ENCODE measurements at places on chromosomes 11 and 22. TPM values are rescaled to one million over a fixed set of nuclear protein-coding genes. Genes with fewer than 3 reads are reported as not detected.
A peak's percentile ranks its signal among the peaks of the same experiment; 100 is the strongest.

The CELSR1 gene
- total RNA-seq = 11.9 TPM

The CDPF1 gene
- 7.4 TPM for total RNA-seq

The TEX54 gene
- total RNA-seq = not detected

The HEPN1 gene
- not detected for total RNA-seq

The TLCD5 gene
- 9.8 TPM for total RNA-seq

- DNase-seq = peak; percentile 20
- H3K36me3 ChIP-seq = no peaks in the 10 kb centered on the region
- H3K4me3 ChIP-seq = no peak overlapping the region
- H3K27me3 ChIP-seq = no peaks in the 10 kb centered on the region
- no peak overlapping the region for H3K27ac ChIP-seq
These were observed 66.6 kb upstream of the RDX start for GRCh38 chr11:110362971-110363509.

- no peak overlapping the region for H3K4me3 ChIP-seq
- H3K36me3 ChIP-seq = peaks cover 7% of the 10 kb centered on the region
- peak overlapping the region; percentile 31 for H3K27ac ChIP-seq
- DNase-seq = no peak
- no peaks in the 10 kb centered on the region for H3K27me3 ChIP-seq
- H3K4me1 ChIP-seq = peaks cover 17% of the 10 kb centered on the region
These were observed 17.6 kb downstream of the ANO1 start for GRCh38 chr11:70095541-70096252.

- H3K27ac ChIP-seq = no peak overlapping the region
- no peak overlapping the region for H3K4me3 ChIP-seq
- no peaks in the 10 kb centered on the region for H3K4me1 ChIP-seq
- no peaks in the 10 kb centered on the region for H3K27me3 ChIP-seq
- no peak for DNase-seq
- no peaks in the 10 kb centered on the region for H3K36me3 ChIP-seq
These were observed 118.9 kb downstream of the EFCAB6 start for GRCh38 chr22:43693249-43693648.

DNA sequence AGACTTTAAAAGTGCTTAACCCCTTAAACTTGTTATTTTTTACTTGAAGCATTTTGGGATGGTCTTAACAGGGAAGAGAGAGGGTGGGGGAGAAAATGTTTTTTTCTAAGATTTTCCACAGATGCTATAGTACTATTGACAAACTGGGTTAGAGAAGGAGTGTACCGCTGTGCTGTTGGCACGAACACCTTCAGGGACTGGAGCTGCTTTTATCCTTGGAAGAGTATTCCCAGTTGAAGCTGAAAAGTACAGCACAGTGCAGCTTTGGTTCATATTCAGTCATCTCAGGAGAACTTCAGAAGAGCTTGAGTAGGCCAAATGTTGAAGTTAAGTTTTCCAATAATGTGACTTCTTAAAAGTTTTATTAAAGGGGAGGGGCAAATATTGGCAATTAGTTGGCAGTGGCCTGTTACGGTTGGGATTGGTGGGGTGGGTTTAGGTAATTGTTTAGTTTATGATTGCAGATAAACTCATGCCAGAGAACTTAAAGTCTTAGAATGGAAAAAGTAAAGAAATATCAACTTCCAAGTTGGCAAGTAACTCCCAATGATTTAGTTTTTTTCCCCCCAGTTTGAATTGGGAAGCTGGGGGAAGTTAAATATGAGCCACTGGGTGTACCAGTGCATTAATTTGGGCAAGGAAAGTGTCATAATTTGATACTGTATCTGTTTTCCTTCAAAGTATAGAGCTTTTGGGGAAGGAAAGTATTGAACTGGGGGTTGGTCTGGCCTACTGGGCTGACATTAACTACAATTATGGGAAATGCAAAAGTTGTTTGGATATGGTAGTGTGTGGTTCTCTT lies 2.8 kb downstream of the MALAT1 start:
- peak overlapping the region; percentile 99 for H3K27ac ChIP-seq
- H3K4me1 ChIP-seq = peaks cover 40% of the 10 kb centered on the region

DNA sequence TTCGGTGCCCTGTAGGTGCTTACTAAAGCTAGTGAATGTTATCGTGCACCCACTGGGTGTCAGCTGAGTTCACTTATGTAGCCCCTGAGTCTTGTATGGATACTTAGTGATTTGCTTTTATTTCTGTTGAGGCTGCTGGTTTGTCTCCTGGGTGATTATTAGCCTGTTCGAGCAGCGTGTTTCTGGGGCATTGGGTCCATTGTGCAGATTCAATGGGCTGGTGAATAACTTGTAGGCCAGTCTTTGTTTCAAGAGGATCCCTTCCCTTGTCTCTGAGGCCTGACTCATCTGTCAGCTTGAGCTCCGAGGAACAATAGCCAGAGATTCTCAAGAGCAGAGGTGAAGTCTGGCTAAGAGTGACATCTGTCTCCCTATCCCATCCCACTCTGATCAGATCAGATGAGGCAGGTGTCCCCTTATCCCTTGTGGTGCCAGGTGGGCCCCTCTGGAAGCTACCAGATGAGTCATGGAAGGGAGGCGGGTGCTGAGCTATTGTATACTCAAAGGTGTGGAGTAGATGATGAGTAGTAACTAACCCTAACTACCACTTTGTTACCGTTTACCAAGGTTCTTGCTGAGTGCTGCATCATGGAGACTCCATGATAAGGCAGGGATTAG lies 3.7 kb downstream of the MIAT start:
- no peak overlapping the region for H3K27ac ChIP-seq
- DNase-seq = no peak
- H3K4me3 ChIP-seq = no peak overlapping the region
- peaks cover 54% of the 10 kb centered on the region for H3K27me3 ChIP-seq
- H3K36me3 ChIP-seq = no peaks in the 10 kb centered on the region

GRCh38 chr11:110832539-110832938 lies 120.3 kb upstream of the ARHGAP20 start:
- no peaks in the 10 kb centered on the region for H3K36me3 ChIP-seq
- no peak for DNase-seq
- no peaks in the 10 kb centered on the region for H3K4me1 ChIP-seq

GRCh38 chr11:12602421-12602820 lies 71.8 kb upstream of the TEAD1 start:
- no peaks in the 10 kb centered on the region for H3K36me3 ChIP-seq
- no peaks in the 10 kb centered on the region for H3K27me3 ChIP-seq
- H3K4me1 ChIP-seq = no peaks in the 10 kb centered on the region
- no peak overlapping the region for H3K4me3 ChIP-seq

- H3K36me3 ChIP-seq = no peaks in the 10 kb centered on the region
- no peak overlapping the region for H3K4me3 ChIP-seq
- no peak for DNase-seq
- no peak overlapping the region for H3K27ac ChIP-seq
These were observed 228.2 kb upstream of the ZC3H12C start for GRCh38 chr11:109864834-109865547.

DNA sequence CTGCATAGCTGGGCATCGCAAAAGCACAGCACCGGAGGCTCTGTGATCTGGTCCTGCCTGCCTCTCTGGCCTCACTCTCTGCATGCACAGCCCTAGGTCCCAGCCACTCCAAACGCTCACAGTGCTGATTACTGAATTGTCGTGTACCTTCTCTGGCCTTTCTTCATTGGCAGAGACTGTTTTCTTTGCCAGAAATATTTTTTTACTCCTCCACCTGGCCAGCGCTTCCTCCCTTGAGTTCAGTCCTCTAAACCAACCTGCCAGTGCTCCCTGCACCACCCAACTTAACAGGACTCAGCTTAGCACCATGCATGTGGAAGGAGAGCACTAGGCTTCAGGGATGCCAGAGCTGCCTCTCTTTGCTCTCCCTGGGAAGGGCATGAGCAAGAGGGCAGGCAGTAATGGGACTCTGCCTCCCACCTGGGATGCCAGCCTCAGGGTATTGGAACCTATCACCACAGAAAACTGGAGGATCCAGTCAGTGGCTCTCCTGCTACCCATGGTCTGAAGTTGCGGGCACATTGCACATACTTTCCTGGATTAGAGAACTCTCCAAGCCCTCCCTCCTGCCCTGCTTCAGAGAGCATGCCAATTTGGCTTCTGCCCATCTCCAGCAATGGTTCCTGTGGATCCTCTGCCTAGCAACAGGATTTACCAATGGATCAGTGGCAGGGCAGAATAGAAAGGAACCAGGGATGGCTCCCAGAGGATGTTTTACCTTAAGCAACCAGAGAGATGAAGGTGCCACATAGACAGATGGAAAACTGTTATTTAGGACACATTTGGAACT lies 37.0 kb upstream of the GNAZ start:
- no peaks in the 10 kb centered on the region for H3K36me3 ChIP-seq
- no peak overlapping the region for H3K27ac ChIP-seq
- peaks cover 12% of the 10 kb centered on the region for H3K27me3 ChIP-seq
- H3K4me3 ChIP-seq = no peak overlapping the region

DNA sequence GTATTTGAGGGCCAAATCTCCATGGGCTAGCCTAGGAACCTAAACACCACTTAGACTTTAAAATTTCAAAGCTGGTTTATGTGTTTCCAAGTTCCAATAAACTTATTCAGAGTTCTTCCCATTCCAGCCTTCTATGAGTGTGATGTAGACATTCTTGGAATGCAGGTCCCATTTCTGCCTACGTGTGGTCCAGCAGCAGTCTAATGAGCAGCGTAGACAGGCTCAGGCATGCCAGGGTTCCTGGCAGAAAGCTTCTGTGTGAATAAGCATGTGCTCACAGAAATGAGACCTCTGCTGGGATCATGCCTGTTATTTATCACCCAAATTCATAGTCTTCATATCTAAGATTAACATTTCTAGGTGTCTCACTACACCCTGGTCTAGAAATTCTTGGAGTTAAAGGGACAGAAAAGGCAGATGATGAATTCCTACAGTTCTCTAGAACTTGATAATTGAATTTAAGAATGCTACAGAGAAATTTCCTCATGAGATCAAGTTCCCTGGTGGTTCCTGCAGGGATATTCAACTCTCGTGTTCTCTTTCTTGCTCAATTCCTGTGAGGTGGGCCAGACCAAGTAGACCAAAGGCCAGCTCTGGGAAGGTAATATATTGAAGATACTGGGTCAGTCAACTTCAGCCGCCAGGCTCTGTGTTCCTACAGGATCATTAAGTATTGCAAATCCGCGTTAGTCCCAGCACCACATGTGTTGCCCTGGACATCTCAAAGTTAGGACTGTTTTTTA lies 17.6 kb downstream of the RNF185 start:
- H3K36me3 ChIP-seq = no peaks in the 10 kb centered on the region
- no peak overlapping the region for H3K4me3 ChIP-seq
- no peak overlapping the region for H3K27ac ChIP-seq
- no peak for DNase-seq
- H3K4me1 ChIP-seq = peaks cover 21% of the 10 kb centered on the region

- no peaks in the 10 kb centered on the region for H3K36me3 ChIP-seq
- no peak for DNase-seq
- no peaks in the 10 kb centered on the region for H3K27me3 ChIP-seq
These were observed 16.5 kb downstream of the GNAZ start for GRCh38 chr22:23086787-23087186.

- no peak overlapping the region for H3K27ac ChIP-seq
- H3K4me3 ChIP-seq = peak overlapping the region; percentile 82
- peaks cover 14% of the 10 kb centered on the region for H3K4me1 ChIP-seq
- no peak for DNase-seq
- H3K36me3 ChIP-seq = no peaks in the 10 kb centered on the region
These were observed 1.3 kb downstream of the PACSIN2 start for GRCh38 chr22:43013355-43014315.

DNA sequence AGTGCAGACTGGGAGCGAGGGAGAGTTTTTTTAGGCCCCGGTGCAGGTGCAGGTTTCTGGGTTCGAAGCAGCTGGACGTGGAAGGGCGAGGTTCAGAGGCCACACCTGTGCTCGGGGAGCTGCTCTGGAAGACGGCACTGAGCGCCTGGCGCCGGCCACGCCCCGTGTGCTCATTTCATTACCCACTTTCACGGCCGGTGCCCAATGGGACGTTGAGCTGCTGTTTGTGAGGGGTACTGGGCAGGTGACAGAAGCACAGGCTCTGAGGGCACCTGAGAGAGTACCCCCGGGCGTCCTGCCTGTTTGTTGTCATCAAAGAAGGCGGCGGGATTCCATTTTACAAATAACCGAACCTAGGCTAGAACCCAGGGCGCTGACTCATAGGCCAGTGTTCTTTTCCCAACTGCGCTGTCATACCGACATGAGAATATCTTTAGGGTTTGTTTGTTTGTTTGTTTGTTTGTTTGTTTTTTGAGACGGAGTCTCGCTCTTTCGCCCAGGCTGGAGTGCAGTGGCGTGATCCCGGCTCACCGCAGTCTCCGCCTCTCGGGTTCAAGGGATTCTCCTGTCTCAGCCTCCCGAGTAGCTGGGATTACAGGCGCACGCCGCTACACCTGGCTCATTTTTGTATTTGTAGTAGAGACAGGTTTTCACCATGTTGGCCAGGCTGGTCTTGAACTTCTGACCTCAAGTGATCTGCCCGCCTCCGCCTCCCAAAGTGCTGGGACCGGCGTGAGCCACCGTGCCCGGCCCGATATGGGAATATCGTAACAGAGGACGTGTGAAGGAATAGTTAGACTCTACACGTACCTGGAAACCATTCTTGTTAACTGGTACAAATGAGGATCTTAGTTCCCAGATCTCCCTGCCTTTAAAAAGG lies 16.6 kb upstream of the SPTBN2 start:
- H3K4me1 ChIP-seq = peaks cover 15% of the 10 kb centered on the region
- DNase-seq = no peak
- H3K27ac ChIP-seq = peak overlapping the region; percentile 84
- H3K27me3 ChIP-seq = no peaks in the 10 kb centered on the region
- H3K4me3 ChIP-seq = peak overlapping the region; percentile 100

GRCh38 chr11:34075178-34075820 lies 23.8 kb downstream of the CAPRIN1 start:
- H3K27ac ChIP-seq = no peak overlapping the region
- H3K4me3 ChIP-seq = no peak overlapping the region
- peaks cover 12% of the 10 kb centered on the region for H3K4me1 ChIP-seq
- peaks cover 4% of the 10 kb centered on the region for H3K36me3 ChIP-seq
- no peaks in the 10 kb centered on the region for H3K27me3 ChIP-seq
- DNase-seq = no peak

DNA sequence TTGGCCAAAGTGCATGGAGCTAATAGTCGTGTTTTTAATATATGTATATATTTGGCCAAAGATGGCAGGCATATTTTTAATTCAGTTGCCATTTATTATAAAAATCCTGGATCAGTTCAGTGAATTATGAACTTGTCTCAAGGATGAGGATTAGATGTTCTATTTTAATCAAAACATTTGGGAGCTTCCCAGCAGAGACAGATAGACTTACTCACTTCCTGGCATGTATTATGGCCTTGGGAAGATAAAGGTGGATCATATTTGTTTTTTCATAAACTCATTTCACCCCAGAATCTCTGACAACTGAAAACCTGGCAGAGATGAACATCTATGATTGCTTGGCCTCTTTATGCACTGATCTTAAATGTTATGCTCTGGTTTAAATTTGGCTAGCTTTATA lies 148.8 kb downstream of the NCAM1 start:
- H3K27me3 ChIP-seq = no peaks in the 10 kb centered on the region
- H3K27ac ChIP-seq = no peak overlapping the region
- DNase-seq = no peak
- H3K4me3 ChIP-seq = no peak overlapping the region
- no peaks in the 10 kb centered on the region for H3K36me3 ChIP-seq
- peaks cover 2% of the 10 kb centered on the region for H3K4me1 ChIP-seq

All from heart right ventricle (tissue), 16 donors.